ENCODE measurements at places on chromosomes 6 and 20.

- DNase-seq, result peak; percentile 31
Measured at GRCh38 chr6:136647363-136647852, 97.2 kb upstream of the MAP7 start.

- peak; percentile 14 for DNase-seq
Measured at GRCh38 chr6:135423649-135424128, 73.9 kb downstream of the AHI1 start.

DNA sequence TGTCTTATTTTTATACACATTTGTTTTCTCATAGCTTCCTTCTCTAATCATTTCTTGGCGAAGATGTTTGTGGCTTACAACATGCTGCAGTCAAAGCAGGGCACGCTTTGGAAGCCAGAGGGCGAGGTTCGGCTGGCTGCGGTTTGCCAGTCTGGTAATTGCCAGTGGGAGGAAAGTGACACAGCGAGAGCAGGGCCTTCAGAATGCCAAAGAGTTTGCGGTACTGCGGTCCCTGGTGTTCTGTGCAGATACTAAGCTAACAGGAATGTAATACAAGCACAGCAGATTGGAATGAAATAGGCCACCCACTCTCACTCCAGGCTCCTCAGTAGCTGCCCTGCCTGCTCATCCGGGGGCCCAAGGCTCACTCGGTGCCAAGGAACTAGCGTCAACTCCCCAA lies 58.7 kb upstream of the TGM3 start:
- DNase-seq, result no peak

GRCh38 chr6:38432479-38432878 lies 207.2 kb downstream of the BTBD9 start:
- DNase-seq, result no peak

- no peak for DNase-seq
Measured at GRCh38 chr6:81762132-81762531, 9.7 kb upstream of the TENT5A start.

DNA sequence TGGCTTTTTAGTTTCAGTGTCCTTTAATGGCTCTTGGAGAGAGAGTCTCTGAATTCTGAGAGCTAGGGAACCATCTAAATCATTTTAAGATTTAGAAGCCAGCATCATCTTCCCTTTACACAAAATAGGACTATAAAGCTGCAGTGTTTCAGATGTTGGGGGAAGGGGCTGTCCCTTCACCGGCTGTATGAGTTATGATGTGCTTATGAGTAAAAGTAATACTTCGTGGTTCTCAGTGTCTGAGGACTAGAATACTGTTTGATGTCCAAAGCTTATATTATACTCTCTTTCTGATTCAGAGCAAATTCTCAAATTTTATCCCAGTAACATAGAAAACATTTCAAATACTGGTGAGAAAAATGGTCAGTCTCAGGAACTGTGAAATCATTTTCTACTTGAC lies 63.5 kb upstream of the FAM8A1 start:
- DNase-seq, result peak; percentile 7

- no peak for DNase-seq
Measured at GRCh38 chr6:133241901-133242636, 912 bp downstream of the EYA4 start.

GRCh38 chr6:101758368-101758767 lies 364.9 kb downstream of the GRIK2 start:
- no peak for DNase-seq

DNA sequence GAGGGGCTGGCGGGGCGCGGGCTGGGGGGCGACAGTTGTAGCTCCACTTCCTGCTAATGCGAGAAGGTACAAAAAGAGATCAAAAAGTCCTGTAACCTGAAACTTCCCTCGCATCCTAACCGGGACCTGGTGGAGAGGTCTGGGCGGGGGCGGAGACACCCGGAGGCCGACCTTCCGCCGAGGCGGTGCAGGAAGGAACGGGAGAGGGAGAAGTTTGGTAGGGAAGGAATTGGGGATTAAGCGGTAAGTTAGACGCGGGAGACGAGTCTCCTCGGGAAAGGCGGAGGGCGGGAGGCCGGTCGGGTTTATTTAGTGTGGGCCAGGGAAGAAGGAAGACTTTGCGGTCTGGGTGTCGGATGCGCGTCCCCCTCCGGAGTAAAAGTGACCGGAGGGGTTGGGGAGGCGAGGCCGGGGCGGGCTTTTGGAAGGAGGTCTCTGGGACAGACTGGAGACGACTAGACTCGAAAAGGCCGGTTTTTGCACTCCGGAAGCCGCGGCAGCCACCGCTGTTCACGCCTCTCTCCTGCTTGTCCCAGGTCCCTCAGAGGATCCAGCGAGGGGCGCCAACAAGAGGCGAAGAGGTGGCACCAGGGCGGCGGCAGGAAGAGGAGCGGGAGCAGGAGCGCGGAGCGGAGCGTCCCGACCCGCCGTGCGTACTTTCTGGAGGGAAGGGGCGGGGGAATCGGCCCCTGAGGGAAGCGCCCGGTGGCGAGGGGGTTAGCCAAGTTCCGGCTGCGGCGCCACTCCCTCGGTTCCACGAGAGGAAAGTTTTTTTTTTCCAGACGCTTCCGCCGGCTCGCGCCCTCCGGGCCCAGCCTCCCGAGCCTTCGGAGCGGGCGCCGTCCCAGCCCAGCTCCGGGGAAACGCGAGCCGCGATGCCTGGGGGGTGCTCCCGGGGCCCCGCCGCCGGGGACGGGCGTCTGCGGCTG lies 734 bp downstream of the TPBG start:
- DNase-seq, result no peak

GRCh38 chr6:27829453-27830211 lies 82.6 kb downstream of the OR2B2 start:
- no peak for DNase-seq

- DNase-seq, result no peak
Measured at GRCh38 chr6:135170849-135171248, 10.3 kb upstream of the MYB start.

- DNase-seq, result no peak
Measured at GRCh38 chr6:138811866-138812265, 16.0 kb downstream of the ECT2L start.

DNA sequence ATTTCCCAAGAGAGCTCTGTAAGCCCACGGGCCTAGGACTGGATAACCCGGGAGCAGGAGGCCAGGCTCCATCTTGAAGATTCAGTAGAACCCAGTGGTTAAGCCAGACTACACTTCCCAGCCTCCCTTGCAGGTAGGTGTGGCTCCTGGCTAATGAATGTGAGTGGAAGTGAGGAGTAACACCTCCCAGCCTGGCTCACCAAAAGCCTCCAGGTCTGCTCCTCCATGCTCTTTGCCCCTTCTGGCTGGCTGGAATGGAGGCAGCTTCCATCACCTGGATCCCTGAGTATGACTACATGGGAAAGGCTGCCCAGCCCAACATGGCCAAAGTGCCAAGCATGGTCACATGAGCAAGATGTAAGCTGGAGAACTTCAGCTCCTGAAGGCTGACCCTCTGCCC lies 9.7 kb downstream of the LRRN4 start:
- DNase-seq, result no peak

DNA sequence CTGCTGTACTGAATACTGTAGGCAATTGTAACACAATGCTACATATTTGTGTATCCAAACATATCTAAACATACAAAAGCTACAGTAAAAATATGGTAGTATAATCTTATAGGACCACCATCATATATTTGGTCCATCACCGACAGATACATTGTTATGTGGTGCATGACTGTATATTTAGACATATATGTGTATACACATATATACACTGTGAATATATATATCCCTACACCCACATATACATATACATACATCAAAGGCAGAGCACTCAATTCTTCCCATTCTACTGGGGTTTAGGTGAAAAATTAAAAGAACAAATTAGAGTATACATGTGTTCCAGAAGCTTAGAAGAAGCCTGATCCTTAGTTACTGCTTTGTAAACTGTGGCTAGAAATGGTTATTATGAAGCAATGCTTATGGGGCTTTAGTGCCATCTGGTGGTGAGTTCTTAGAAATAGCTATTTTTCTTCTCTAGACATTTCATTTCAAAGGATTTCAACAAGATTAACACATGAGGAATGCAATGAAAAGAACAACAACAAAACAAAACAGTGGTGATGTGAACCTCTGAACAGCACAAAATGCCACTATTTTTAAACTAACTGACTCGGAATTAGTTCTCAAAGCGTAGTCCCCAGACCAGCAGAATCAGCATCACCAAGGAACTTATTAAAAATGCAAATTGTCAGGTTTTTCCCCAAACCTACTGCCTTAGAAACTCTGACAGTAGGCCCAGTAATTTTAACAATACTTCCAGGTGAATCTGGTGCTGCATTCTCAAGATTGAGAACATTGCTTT lies 38.0 kb downstream of the PKHD1 start:
- DNase-seq, result peak; percentile 32

DNA sequence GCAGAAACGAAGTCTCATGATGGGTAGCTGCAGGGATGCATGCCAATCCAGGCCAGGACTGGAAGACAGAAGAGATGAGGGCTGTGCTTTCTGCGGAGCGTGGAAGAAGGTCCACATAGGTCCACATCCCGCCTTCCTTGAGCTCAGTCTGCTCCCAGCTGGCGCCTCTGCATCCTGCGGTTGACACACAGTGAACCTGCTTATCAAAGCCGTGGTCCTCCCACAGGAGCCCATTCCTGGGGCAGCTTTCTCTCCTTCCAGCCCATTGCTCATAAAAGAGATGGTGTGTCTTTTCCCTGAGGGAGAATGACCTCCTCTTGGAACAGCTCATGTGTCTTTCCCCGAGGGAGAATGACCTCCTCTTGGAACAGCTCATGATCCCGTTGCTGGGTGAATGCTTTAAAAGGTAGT lies 225.4 kb downstream of the CDH4 start:
- no peak for DNase-seq

DNA sequence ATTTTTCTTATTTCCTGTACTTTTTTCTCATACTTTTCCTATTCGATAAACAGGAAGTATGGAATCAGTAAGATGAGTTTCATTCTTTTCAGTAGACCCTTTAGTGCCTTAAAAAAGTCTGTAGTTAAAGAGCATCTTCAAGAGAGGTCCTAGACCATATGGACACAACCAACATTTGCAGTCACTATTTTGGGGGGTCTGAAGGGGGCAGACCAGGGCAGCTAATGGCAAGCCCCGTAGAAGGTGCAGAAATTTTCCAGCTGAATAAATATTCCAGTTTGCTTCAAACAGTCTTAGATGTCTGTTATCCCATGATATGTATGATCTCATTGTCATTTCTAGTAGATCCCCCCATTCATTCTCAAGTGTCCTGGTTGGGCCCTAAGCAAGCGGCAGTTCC lies 52.8 kb downstream of the MAP3K5 start:
- no peak for DNase-seq

DNA sequence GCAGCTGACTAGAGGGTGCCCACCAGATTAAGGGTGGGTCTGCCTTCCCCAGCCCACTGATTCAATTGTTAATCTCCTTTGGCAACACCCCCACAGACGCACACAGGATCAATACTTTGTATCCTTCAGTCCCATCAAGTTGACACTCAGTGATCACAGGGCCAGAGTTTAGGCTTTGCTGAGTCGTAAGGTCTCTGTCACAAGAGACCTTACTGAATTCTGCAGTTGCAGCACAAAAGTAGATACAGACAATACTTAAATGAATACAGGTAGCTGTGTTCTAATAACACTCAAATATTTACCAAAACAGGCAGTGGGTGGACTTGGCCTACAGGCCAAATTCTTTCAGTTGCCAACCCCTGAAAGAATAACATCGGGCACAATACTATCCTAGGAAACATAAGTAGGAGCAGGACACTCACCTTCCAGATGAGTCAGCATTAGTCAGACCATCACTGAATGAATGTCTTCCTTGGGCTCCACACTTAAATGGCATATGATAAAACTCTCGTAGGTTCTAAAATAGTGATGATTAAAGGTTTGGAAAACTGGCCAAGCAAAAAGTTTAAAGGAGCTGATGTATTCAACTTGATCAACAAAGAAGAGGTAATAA lies 190.0 kb downstream of the UBE3D start:
- no peak for DNase-seq

- peak; percentile 28 for DNase-seq
Measured at GRCh38 chr6:149234051-149234962, 83.2 kb upstream of the TAB2 start.

GRCh38 chr6:8674126-8674525 lies 238.8 kb upstream of the SLC35B3 start:
- DNase-seq, result no peak

- no peak for DNase-seq
Measured at GRCh38 chr6:131775886-131776285, 31.9 kb upstream of the ENPP1 start.

DNA sequence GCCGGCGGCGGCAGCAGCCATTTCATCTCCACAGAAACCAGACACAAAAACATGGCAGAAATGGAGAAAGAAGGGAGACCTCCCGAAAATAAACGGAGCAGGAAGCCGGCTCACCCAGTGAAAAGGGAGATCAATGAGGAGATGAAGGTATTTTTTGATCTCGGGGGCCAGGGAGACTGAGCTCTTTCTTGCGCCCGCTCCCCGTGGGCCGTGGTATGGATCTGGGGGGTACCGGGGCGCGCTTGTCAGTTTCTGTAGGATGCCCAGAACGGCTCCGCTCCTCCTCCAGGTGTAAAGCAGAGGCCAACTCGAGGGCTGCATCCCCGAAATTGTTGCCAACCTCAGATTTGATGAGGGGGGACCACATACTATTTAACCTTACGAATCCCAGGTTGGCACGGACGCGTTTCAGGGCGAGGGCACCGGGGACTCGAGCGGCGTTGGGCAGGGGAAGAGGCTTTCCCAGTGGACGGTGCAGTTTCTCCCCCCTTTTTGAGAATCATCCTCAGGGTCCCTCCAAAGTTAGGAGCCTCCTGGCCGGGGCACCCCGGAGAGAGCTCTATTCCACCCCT lies 735 bp downstream of the SOBP start:
- no peak for DNase-seq

GRCh38 chr20:63215101-63216040 lies 560 bp downstream of the YTHDF1 start:
- no peak for DNase-seq

DNA sequence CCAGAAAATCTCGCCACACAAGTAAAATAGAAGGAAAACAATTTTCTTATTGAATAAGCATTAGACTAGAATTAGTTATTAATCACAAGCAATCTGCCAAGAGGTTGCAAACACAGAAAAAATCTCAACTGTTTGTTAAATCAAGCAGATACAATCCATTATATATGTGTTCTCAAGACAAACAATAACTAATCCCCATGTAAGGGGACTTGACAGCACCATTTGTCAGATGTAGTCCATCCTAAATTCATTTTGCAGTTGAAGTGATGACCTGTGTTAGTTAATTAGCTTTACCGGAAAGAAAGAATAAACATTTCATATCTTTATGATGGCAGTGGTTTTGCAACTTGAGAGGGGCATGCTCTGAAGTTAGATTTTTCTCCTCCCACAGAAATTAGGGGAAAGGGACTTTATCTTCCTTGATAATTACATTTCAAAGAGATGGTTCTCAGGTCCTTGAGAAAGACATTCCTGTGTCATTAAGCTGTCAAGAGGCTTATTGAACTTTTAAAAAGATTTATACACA lies 1588.0 kb downstream of the GRIK2 start:
- no peak for DNase-seq

- no peak for DNase-seq
Measured at GRCh38 chr20:61220131-61220530, 31.9 kb upstream of the CDH4 start.

DNA sequence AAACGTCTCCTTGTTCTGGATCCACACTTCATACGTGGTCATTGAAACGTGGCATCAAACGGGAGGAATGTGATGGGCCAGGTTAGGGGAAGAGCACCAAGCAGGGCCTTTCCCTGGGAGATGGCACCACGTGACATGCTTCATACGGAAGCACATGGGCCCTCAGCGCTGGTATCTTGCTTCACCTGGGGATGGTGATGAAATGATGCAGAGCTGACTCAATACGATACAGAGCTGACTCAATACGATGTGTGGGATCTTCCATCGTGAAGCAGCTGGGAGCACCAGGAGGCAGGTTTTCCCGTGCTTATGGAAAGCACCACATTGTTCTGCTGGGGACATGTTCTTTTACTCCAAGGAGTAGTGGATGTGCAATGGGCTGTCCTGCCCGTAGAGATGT lies 22.5 kb upstream of the TAGAP start:
- DNase-seq, result no peak
